ENCODE measurements at places on chromosomes 3 and 15.

DNA sequence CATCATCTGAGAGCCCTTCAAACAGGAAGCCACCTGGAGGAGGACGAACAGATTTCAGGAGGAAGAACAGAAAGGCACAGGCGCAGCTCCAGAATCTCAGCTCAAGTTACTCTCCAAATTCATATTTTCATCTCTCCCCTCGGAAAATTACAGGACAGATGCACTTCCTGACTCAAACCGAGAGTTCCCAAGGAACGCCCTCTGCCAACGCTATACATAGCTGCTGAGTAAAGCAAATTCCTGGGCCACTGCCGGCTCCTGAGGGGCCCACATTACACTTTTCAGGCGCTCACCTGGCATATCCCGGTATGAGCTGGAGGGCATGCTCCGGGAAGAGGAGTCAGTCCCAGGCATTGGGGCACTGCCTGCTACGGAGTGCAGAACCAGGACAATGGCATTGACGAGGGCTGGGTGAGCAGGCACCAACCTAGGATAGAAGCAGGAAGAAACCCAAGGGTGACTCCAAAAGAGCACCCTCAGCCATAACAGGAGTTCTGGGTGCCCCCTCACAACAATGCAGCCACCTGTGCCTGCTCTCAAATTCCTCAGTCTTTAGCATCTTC lies 11.2 kb downstream of the UBL7 start:
- DNase-seq: no peak

DNA sequence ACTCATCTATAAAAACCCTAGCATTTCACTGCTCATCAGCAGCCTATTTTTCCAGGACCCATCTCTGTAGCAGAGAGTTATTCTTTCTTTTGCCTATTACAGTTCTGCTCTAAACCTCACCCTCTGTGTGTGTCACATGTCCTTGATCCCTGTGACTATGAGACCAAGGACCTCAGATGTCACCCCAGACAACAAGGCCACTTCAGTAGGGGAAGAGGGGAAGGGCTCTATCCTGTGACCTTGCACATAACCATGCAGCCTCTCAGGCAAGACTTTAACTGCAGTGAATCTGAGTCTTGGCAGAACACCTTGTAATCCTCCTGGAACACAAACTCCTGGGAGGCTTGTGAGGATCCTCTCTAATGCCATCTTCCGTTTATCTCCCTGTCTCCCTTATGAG lies 4.4 kb upstream of the ZNF589 start:
- no peak for DNase-seq

- no peak for DNase-seq
Observed at GRCh38 chr3:58574682-58575081, 2.5 kb downstream of the FAM107A start.

DNA sequence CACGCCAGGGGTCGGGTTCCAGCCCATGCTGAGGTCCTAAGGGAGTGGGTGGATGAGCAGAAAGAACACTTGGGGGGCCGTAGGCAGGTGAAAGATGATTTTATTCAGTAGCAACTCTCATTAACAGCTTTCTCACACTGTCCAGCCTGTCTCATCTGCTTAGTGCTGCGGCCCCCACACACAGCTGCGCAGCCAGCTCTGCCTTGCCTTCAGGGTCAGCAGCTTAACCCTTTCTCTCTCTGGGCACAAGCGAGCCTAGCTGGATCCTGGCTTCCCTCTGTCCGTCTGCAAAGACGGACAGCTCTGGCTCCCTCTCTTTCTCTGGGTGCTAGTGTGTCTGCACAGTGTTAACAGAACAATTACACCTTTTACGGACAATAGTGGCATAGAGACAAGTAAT lies 21.3 kb downstream of the NPAP1 start:
- no peak for DNase-seq

DNA sequence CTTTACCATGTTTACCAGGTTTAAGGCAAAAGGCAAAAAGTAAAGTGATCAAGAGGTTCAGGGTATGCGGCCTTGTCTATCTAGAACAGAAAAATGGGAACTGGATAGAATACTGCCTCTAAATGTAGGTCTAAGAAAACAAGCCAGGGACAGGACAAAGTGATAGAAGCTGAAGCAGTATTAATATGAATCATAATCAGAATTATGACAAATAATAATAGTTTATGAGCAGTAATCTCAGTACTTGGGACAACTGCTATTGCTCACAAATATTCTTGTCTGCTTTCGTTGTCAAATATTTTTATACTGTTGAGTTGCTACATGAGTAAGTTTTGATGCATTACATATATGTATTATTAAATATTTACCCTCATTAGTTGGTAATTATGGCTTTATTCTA lies 356.9 kb upstream of the RBMS3 start:
- DNase-seq: no peak

DNA sequence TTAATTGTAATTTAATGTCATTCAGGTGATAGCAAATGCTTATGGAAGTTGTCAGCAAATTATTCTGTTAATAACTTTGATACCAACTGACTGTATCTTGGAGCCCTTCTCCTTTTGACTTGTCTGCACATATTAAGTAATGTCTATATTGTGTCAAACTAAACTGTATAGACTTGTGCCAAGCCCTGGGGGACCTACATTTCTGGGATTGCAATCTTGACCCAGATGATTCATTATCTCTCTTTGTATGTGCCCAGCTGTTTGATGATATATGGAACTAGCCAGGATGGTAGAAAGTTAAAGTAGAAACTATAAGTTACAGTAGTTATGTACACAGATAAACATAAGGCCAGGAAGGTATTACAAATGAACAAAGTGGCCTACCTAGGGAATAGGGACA lies 402.8 kb upstream of the RARB start:
- DNase-seq: no peak

GRCh38 chr15:74365598-74366445 lies 1.6 kb downstream of the CYP11A1 start:
- no peak for DNase-seq

- DNase-seq: no peak
Observed at GRCh38 chr3:188253800-188254452, 100.0 kb downstream of the LPP start.

DNA sequence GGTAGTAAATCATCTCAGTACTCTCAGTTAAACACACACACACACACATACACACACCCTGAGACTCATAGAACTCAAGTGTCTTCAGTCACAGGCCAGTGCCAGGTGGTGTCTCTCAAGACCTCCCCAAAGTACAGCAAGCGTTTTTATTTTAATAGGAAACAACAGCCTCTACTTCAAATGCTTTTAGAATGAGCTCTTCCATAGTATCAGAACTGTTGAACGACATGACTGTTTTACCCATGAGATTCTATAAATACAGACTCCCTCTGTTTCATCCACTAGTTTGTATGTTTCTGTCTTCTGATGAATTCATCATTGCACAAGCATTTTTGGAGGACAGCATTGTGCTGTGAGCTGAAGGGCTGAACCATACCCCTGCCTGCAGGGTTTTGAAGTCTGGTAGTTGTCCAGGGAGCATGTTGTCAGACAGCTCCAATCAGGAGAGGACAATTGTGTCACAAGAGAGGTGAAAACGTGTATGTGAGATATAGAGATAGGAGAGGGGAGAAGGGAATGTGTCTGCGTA lies 201.0 kb upstream of the BCL6 start:
- DNase-seq: no peak

DNA sequence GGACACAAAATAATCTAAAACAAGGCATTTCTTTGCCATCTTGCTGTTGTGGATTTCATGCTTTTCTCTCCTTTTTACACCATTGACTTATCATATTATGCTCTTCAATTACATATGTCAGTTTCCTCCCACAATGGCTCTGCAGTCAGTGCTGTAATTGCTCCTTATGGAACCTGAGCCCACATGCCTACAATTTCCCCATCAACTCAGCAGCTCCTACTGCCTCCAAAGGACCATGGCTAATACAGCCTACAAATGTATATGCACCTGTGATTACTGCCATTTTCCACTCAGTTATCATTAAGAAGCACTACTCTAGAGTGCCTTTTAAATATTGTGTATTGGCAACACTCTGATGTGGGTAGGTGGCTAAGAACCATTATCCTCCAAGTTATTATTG lies 30.8 kb downstream of the RTP4 start:
- DNase-seq: no peak

- DNase-seq: no peak
Observed at GRCh38 chr15:85154061-85154460, 172.4 kb downstream of the PDE8A start.

DNA sequence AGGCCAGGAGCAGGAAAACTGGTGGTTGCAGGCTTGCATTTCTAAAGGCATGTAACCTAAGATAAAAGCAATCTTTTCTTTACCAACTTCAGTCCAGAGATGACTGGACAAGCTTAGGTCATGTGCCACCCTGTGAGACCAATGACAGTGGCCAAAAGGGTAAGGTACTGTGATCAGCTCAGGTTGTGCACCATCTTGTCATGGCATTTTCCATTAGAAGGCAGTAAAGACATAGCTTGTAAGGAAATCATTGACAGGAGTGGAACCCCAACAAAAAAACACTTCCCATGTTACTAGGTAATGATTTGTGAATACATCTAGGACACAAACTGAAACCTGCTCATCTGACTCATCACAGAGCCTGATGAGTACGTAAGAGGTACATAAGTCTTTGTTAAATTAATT lies 35.2 kb downstream of the SSR3 start:
- no peak for DNase-seq

DNA sequence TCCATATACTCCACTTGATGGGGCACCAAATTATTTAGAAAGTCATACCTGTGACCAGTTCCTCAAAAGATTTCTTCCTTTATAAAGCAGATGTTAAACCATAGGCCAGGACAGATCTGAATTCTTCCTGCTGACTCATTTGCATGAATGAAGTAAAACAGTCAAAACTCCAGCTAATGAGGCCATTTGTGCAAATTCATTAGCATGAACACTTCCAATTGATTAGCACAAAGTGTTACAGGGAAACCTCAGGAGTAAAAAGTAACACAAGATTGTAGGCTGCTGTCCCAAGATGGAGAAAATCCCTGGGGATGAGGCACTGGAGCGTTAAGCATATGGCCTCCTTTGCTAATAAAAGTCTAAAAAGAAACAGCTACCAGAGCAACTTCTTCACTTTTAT lies 149.8 kb downstream of the ZNF385D start:
- no peak for DNase-seq

DNA sequence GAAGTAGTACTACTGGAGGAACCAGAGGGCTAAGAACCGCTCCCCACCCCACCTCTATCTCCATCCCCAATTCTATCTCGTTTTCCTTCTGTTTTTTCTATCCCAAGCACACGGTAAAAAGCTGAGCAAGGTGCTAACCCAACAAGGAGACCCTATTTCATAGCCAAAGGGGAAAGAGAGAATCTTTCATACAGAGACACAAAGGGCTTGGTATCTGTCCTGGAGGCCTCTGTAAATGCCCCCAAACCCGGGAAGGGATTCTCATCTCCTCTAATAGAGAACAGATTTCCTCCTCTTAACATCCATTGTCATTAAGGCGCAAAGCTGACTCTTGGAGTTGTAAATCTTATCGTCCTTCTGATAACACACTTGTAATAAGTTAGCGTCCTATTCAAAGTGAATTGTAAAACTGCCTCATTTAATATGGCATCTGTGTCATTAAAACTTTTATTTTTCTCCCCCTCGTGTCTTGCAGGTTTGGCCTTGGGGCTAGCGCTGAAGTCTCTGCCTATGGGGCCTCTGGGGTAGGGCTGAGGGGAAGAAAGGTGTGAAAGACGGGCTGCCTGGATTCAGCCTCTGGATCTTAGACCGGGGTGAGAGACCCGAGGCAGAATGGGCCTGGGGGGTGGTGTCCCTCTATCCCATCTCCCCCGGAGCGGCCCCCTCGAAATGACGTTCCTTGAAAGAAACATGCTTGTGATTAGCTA lies 12.1 kb downstream of the NR2F2 start:
- DNase-seq: no peak

DNA sequence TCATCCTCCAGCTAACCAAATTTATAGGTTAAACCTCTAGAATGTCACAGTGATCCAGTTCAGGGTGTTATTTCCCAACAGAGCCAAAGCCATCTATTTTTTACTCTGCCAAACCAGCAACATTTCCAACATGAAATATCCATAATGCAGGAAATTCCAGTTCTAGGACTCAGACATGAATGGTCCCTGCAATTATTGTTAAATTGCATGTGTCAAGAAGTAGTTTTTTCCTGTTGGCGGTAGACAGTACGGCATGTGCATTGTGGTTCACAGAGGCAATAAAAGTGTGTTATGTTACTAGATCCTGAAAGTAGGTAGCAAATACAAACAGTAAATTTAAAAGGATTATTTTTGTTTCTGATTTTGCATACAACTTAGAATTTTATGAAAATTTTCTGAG lies 215.7 kb upstream of the THBS1 start:
- DNase-seq: no peak

DNA sequence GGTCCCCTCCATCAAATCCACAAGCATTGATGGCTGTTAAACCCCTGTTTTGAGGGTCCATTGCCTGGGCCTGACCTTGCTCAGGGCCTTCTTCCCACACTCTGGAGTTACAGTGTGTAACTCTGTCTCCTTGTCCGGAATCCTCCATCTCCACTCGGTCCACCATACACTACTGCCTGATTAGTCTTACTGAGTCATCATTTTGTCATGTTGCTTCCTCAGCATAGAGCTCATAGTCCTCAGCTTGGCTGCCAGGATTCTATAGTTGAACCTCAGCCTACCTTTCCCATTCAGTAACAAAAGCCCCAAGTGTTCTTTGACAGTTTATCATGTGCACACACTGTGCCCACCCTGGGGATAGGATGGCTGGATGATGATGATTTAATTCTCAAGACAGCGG lies 113.0 kb downstream of the PDE8A start:
- no peak for DNase-seq

DNA sequence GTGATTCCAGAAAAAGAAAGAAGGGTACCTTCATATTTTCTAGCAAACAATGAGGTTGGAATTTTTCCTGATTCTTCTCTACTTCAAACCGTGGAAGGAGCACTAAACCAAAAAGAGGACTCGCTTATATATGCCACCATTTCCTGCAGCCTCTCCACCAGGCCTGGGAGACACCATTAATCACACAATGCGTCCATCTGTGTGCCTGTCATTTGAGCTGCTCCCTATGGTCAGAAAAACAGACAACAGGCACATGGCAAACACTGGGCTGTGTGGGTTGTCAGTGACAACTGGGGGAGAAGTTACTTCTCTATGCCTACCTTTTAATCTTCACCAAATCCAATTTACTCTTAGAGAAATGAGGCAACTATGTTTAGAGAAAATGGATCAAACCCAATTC lies 71.9 kb downstream of the NR2F2 start:
- no peak for DNase-seq

GRCh38 chr15:38535491-38536200 lies 29.0 kb downstream of the RASGRP1 start:
- no peak for DNase-seq

Data from NCI-H1105 (cell line).